Activated CD4-positive, alpha-beta T cell treated with anti-CD3 and anti-CD28 coated beads, Interleukin-2, amount 10 ng/mL, durations not matched to agents 7 days and 5 days (primary cell): ENCODE measurements at places on chromosomes 2 and 18.

GRCh38 chr2:200310545-200310971 is 4.1 kb downstream of the SPATS2L start:
- no peak for DNase-seq

- no peak for DNase-seq
Observed at GRCh38 chr2:2291500-2292260, 39.4 kb downstream of the MYT1L start.

DNA sequence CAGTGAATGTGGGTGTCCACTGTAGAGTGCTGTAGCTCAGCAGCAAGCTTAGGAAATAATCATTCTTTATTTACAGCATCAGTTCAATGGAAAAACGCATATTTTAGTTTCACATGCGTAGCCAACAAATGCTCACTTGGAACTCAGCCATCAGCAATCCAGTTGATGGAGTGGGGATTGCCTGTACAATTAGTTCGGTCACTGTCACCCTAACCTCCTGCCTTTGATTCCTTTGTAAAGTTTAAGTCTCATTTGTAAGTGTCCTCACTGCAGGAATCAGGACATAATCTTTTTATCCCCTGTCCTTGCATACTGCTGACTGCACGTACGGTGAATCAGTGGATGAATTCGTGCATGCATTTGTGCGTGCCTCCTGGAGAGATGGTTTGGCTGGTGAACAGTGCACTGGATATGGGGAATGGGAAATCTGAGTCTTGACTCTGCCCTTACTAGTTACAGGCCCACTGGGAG is 55.9 kb downstream of the RAB31 start:
- DNase-seq, result no peak

DNA sequence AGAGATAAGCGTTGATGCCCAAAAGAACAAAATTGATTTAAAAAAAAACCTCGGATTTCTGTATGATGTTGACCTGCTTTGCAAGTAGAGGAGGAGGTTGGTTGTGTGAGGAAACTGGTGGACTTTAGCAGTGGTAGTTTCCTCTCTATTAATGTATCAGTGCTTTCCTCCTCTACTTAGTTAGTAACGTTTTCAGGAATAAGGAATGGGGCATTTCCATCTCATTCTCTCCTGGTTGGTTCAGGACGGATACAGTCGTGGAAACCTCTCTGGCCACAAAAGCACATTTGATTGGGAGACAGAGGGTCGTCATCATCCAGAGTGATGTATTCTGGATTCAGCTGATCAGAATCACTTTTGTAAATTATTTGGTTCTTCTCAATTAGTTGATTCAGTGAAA is 1.5 kb downstream of the FHOD3 start:
- no peak for DNase-seq

GRCh38 chr2:65566617-65567016 is 134.2 kb upstream of the SPRED2 start:
- DNase-seq, result no peak

GRCh38 chr2:53512071-53512826 is 255.4 kb upstream of the CHAC2 start:
- no peak for DNase-seq

DNA sequence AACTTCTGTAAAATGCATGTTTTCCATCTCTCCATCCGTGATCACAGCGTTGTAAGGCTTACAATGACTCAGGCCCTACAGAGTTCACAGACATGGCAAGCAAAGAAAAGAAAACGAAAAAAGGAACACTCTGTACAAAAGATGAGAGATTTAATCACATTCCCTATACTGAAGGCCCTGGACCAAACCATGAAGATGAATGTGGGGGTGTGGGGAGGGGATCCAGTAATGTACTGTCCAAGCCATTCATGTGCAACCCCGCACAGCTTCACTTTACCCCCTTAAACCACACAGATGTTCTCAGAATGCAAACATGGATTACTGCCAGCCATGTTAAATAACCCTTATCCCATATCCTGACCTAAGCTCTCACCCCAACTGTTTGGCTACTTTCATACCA is 391.1 kb downstream of the NCKAP5 start:
- DNase-seq, result no peak

GRCh38 chr2:140998577-140998976 is 1132.2 kb downstream of the LRP1B start:
- DNase-seq, result no peak

GRCh38 chr2:224781400-224781799 is 65.2 kb upstream of the CCDC195 start:
- no peak for DNase-seq

DNA sequence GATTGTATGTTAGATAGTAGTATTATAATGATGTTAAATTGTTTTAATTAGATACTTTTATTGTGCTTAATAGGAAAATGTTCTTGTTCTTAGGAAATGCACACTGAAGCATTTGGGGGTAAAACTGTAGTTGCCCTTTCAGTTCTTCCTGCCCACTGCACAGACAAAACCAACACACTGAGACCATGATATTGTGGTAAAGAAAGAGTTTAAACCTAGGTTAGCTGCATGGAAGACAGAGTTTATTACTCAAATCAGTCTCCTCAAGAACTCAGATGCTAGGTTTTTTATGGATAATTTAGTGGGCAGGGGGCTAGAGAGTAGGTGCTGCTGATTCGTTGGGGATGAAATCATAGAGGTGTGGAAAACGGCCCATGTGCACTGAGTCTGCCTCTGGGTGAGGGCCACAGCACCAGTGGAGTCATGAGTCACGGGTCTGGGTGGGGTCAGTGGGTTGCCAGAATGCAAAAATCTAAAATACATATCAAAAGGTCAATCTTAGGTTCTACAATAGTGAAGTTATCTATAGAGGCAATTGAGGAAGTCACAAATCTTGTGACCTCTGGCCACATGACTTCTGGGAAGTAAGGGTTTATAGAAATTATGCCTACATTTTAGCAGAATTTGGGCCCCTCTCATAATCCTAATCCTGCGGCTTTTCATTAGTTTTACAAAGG is 283.4 kb upstream of the FBXO11 start:
- no peak for DNase-seq

DNA sequence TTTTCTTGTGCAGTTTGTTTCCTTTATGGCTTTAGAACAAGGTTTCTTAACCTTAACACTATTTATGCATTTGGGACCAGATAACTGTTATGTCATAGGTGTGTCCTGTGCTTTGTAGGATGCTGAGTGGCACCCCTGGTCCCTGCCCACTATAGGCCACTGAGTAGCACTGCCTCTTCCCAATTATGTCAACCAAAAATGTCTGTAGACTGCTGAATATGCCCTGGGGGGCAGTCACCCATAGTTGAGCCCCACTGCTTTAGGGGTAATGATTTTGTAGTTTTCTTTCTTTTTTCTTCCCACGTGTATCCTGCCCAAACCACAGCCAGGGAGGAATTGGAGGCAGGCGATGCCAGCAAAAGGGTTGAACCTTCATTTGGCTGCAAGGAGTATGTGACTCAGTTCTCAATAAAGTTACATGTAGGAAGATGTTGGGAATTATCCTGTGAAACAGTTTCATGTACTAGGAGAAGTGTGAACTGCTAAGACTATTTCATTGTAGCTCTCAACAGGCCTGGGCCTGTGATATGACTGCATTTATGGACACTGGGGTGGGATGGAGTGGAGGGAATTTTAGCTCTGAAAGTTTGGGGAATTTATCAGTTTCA is 65.7 kb downstream of the FMNL2 start:
- no peak for DNase-seq

DNA sequence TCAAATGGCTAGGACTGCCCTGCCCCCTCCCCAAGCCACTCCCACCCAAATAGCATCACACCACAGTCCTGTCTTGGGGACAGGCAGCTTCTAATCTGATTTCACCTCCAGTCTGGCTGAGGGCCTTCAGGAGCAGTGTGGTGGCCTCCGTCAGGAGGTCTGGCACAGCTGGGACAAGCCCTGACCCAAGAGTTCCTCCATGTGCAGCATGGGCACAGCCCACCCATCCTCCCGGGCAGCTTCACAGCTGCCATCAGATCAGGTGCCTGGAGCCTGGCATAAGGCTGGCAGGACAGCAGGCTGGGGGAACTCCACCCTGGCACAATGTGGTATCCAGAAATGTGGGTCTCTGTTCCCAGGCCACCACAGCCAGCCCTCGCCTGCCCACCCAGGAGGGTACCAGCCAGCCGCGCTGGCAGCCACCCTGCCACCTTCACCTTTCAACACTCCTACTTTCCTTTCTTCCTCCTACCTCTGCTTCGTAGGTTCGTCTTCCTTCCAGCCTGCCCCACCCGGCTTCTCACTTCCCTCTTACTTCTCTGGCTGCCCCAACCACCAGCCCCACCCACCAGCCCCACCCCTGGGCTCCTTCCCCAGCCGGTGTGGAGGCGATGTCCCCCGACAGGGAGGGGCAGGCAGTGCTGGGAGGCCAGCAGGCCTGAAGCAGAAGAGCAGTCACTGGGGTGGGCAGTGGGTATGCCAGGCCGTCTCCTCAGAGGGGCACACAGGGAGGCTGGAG is at the start of gene CAPG:
TSS of gene CAPG (minus strand) at position 522 of the 739 bp plus-strand sequence. CDS start 8,221 bp downstream, outside the sequence.
- DNase-seq, result peak; percentile 69

DNA sequence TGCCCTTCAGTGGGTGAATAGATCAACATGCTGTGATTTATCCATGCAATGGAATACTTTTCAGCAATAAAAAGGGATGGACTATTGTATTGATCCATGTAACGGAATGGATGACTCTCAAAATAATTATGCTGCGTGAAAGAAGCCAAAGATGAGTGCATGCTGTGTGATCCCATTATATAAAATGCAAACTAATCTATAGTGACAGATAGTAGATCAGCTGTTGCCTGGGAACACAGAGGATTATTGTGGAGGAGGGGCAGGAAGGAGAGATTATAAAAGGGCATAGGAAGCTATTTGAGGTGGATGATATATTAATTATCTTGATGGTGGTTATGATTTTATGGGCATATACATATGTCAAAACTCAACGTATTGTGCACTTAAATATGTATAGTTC is 55.5 kb upstream of the ADAM23 start:
- no peak for DNase-seq

DNA sequence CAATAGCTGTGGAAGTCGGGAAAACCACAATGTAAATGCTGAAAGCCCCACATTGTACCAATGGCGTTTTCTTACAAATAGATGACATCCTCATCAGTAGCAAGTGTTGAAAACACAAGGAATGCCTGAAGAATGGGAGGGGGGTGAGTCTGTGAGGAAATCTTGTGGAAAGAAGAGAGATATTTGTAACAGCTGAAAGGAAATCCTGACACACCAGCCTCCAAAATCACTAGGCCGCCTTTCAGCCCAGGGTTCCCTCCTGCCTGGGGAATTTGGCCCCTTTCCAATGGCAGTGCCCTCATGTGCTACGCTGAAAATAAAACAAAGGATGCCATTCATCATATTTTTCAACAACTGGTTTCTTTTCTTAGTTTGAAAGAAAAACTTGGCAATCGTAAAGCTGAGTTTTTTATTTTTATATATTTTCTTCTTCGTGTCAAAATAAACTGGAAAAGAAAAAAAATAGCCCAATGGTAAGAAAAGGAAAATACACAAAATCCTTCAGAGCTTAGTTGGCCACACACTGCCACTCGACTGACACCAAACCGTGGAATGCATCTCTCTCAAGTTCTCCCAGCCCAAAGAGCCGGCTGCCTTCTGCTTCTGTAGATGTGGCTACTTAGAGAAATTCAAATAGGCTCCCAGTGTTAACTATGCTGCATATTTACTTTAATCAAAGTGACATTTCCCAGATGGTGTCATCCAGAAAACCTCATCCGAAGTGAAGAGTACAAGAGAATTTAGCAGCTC is 52.0 kb downstream of the FTCDNL1 start:
- DNase-seq, result no peak

- no peak for DNase-seq
Observed at GRCh38 chr2:9385841-9386240, 37.5 kb downstream of the ITGB1BP1 start.

DNA sequence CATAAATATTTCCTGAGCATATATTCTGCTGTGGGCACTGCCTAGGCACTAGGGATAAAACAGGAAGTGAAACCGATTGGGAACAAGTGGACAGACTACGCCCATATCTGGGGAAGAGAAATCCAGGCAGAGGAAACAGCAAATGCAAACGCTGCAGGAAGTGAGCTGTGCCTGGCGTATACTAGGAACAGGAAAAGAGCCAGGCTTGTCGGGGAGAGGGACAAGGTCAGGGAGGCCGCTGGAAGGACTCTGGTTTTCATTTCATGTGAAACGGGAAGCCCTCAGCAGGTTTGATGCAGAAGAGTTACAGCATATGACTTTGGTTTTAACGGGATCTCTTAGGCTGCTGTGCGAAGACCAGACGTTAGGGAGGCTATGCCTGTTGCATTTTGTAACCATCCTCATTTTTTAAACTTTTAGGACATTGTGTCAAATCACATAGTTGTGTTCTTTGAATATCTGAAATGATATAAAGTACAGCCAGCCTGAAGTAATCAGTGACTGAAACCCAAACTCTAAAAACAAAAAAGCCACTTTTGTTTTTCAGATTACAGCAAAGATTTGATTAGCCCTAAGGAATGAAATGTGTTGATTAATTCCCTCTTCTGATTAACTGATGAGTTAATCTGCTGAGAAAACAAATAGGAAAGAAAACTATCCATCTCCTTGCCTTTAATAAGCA is 110.2 kb upstream of the PIEZO2 start:
- no peak for DNase-seq

GRCh38 chr2:23606968-23607367 is 222.0 kb downstream of the KLHL29 start:
- DNase-seq, result no peak

DNA sequence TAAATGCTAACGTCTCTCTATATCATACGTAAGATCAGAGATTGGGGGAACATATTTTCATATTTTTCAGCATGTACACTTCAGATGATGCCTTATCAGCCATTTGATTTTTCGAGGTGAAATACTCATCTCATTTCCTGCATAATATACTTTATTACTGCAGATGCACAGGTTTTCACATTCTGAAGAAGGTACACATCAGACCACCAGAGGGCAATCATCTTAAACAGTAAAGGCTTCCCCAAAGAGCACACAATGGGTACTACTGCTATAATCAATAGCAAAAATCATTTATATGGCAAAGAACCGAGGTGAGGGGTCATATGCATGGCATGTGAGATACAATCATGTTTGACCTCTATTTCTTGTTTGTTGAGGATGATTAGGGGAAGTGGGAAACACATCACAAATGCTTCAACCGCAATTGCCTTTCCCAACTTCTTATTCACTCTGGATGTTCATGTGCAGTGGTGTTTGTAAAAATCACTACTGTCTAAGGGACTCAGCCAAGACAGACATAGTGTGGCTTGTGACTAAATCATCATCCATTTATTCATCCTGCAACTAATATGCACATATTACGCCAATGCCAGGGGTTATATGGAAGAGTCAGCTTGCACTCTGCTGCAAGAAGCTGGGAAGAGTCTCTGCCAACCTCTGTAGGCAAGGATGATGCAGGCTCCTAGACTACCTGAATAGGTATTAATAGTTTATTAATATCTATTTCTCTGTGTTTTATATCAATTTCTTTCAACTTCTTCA is 118.7 kb downstream of the EPB41L3 start:
- DNase-seq, result peak; percentile 48

- DNase-seq, result no peak
Observed at GRCh38 chr2:139924070-139924469, 1143.9 kb upstream of the NXPH2 start.

DNA sequence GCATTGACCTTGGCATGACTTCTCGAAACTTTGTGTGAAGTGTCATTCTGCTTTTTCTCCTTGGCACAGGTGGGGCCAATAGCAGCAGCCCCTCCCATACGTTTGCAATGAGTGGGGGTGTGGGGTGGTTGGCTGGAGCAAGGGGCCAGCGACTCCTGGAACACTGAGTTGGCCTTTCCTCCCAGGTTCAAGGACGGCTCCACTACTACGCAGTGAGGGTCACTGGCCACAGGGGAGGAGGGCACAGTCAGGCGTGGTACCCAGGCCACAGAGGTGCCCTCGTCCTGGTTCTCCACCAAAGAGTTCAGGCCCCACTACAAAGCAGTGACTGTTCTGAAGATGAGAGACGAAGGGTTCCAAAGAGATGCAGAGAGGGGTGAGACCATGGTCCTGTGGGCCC is 70.6 kb upstream of the OTOS start:
- DNase-seq, result no peak
